Fibroblast of lung (primary cell): ENCODE measurements at places on chromosomes 5 and 9. TPM values are rescaled to one million over a fixed set of nuclear protein-coding genes. Genes with fewer than 3 reads are reported as not detected.

Gene CDH10
- under 0.01 and 0.17 TPM in 2 replicates for total RNA-seq

Gene SH3RF2
- 0.26 and 1.2 TPM in 2 replicates for total RNA-seq

Gene DDX46
- 15.9 and 18.7 TPM in 2 replicates for total RNA-seq

Gene GNA14
- total RNA-seq, result 0.26 and 0.50 TPM in 2 replicates

Gene ENHO
- total RNA-seq, result under 0.01 TPM in 1 of 2 replicates, not detected in the other

Gene EGR1
- total RNA-seq, result 7.2 and 8.8 TPM in 2 replicates

Gene DPYSL3
- total RNA-seq, result 135 and 206 TPM in 2 replicates
